Memory B cell (primary cell): ENCODE measurements at places on chromosomes 1 and 21.

DNA sequence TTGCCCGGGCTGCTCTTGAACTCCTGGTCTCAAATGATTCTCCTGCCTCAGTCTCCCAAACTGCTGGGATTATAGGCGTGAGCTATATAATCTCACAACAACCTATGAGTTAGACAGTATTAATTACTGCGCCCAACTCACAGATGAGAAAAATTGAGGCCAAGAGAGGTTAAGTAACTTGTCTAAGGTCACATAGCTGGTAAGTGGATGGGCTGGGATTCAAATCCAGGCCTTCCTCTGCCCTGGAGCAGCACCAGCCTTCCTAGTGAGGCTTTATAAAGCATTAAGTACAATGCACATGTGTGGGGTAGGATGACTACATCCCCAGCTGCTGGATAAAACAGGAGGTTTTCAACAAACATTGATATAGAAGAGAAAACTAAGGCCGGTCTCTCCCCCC is 15.1 kb downstream of the E2F2 start:
- DNase-seq: no peak

DNA sequence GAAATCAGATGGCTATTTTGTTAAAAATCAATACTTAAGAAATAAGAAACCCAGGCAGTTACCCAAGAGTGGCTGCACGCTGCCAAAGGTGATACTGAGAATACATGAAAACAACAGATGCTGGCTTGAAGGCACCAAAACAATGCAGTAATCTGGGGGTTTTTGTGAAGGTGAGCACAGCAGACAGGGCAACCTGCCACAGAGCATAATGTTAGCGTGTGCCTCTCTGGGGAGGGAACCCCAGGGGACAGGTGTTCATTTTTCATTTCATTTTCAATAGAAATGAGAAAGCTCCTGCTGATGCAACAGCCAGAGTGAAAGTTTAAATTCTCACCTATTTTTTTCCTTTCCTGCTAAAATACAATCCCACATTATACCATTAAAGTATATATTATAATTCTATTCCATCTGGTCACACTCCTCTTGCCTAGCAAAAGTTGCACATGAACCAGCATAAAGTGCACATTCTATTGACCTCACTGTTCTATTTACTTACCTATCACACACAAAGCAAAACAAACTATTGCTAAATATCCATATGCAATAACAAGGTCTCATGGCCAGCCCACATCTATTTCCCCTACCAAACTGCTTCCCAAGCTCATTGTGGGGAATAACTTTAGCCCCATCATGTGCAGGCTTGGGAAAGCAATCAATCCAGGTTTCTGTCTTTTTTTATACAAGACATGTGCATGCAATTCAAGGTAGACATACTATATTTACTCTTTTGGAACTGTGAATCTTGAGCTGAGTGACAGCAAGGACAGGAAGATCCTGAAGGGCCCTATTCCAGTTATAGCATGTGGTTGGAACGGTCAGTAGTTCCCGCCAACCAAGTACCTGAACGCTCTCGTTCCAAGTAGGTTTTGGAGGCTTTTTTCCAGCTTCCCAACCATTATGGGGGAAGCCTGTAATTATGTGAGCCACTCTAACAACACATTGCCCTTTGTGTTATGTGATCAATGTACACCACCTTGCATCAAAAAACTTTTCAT is 173.6 kb downstream of the RERE start:
- DNase-seq: peak; percentile 76

DNA sequence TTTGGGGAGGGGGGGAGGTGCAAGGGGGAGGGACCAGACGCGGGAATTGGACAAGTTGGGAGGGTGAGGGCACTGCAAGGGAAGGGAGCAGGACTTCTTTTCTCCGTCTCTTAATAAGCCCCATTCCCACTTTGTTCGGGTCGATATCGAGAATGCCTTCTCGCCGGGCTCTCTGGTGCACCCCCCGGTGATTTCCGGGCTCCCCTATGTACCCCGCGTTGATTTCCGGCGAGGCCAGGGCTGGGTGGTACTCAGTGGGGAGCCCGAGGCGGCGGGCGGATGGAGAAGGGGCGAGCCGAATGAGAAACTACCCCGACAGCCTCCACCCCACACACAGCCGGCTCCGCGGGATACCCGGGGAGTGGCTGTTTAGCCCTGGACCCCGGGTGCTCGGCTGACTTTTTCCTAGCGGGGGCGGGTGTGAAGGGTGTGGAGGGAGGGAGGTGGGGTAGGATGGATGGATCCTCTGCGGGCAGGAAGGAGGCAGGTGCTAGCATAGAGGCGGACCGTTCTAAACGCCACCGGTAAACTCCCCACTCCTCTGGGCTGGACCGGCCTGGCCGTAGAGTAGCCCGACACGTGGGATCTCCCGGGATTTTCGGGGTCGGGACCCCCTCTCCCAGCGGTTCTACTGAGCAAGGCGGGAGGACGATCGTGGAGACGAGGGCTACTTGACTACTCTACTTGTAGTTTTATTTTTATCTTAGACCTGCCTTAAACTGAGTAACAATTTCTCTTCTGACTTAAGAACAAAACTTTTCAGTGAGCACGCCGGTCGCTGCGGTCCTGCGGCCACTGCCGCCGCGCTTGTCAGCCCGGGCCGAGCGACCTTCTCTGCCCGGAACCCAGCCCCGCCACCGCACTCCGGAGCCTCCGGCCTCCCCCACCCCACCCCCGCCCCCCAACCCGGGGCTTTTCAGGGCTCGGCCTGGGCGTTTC is 1.0 kb downstream of the RNF220 start:
- DNase-seq: peak; percentile 20

GRCh38 chr1:6105218-6105679 is 59.6 kb downstream of the KCNAB2 start:
- DNase-seq: no peak

GRCh38 chr1:226519716-226520598 is 28.6 kb upstream of the STUM start:
- no peak for DNase-seq

DNA sequence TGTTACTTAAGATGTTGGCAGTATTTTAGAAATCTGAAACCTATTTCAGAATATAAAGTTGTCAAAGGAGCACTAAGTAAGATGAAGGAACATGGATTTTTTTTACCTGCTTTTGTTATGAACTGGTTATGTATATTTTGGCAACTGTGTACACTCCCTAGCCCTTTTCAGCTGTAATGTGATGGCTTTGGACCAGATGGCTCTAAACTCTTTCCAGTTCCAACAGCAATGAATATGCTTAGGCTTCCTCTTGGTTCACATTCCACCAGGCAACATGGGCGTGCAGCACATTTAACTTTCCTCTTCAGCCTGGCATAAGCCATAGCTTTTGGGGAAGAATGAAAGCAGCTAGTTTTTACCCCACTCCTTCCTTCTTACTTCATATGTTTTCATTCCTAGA is 95.6 kb upstream of the ADAMTS5 start:
- no peak for DNase-seq

DNA sequence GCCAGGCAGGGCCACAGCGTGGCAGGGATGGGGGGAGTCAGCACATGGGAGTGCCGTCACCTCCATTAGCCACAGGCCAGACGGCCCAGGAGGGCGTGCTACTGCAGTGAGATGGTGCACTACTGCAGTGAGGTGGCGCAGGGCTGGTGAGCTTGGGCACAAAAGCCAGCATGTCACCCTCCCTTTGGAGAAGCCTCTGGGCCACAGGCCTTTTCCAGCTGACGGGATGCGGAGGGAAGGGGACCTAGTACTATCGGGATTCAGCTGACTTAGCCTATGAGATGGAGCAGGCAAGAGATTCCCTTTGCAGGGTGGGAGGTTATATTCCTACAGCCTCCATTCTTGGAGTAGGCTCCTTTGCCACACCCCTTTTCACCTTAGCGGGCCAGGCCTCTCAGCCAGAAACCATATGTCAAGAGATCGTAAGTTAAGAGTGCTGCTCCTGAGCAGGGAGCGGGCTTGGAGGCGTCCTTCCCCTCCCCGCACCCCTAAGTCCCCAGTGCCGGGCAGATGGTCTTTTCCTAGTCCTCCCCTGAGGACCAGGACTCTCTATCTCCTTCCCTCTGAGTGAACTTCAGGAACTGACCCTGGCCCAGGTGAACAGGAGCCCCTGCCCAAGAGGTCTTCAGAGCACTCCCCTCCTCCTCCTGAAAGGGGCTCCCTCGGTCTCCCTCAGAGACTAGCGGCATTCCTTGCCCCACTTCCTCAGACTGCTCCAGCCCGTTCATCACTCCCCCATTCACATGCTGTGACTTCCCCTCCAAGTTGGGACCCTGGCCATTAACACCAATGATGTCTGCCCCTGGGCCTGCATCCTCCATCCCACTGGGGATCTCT is 8.2 kb downstream of the NES start:
- no peak for DNase-seq

- DNase-seq: no peak
Measured at GRCh38 chr1:1938613-1939295, 19.7 kb upstream of the TMEM52 start.

GRCh38 chr1:248858096-248858890 is 592 bp downstream of the ZNF692 start:
- DNase-seq: no peak

DNA sequence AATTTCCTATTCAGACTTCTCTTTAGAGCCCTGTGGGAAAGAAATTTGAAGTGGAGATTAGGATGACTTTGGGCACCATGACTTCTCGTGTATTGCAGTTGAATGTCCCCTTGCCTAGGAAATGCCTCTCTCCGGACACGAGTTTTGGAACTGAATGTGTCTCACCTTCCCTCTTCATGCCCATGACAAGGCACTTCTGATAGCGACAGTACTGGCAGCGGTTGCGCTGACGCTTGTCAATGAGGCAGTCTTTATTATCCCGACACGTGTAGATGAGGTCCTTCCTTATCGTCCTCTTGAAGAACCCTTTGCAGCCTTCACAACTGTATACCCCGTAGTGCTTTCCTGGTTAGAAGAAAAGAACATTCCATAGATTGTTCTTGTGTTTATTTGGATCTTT is 28.1 kb downstream of the RXRG start:
- no peak for DNase-seq

- no peak for DNase-seq
Measured at GRCh38 chr1:174976436-174977108, 23.2 kb upstream of the CACYBP start.

GRCh38 chr1:33335020-33335419 is 14.1 kb upstream of the A3GALT2 start:
- DNase-seq: no peak

DNA sequence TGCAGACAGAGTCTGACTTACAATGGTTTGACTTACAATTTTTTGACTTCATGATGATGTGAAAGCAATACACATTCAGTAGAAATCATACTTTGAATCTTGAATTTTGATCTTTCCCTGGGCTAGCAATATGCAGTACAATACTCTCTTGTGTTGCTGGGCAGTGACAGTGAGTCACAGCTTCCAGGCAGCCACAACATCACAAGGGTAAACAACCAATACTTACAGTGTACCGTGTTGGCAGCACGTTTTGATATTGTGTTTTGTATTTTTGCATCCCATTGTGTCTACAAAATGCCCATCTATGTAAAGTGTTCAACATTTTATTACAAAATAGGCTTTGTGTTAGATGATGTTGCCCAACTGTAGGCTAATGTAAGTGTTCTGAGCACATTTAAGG is 150.9 kb downstream of the NTMT2 start:
- no peak for DNase-seq

GRCh38 chr21:36976882-36977651 is 10.6 kb upstream of the HLCS start:
- DNase-seq: peak; percentile 27

DNA sequence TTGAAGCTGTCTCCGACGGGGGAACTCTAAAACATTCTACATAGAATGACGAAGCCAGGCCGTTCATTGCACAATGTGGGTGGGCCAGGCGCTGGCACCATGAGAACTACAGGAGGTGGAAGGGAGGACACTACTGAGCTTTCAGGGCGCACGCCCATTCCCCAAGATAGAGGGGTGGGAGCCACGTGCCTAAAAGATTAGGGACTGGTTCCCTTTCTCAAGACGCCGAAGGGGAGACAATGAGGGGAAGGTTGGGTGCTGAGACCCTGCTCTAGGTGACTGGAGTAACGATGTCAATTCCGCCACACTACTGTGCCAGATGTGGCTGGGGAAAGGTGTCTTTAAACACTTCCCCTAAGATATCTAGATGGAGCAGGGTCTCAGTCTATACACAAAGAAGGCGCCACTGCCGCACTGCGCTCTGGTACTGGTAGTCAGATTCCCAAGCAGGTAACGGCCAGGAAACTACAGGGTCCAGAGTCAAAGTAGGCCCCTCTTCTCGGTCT is 782 bp downstream of the CSDE1 start:
- DNase-seq: no peak

DNA sequence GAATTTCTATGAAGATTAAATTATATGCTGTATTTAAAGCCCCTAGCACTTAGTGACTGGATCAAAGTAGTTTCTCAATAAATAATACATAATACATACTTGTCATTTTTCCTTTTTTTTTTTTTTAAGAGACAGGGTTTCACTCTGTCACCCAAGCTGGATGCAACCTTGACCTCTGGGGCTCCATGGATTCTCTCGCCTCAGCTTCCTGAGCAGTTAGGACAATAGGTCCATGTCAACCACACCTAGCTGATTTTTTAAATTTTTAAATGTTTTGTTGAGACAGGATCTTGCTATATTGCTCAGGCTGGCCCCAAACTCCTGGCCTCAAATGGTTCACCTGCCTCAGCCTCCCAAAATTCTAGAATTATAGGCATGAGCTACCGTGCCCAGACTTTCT is 5.9 kb downstream of the ACADM start:
- DNase-seq: no peak

DNA sequence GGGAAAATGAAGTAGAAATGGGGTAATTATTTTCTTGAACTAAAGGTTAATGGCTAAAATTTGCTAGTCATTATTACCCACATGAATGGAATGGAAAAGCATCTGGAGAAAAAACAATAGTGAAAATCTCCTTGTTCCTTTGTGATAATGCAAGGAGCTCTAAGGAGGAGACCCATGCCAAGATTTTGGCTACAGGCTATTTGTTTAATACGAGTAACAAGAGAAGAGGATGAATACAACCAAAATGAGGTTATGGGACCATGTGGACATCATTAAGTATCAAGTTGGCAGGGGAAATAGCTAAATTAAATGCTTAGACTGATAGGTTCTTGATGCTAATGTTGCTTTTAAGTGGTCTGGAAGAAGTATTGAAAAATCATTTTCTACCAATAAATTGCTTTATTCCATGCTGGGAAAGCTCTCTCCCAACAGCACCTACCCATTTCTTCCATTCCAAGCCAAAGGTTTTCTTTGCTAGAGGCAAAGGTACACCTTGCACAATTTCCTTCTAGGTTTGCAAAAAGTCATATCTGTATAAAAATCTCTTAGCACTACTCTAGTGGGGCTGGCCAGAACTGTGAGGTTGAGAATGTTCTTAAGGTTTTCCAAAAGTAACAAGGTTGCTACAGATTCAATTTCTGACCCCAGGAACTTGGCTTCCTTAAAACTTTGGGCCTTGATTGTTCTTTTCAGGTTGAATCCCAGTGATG is 100.2 kb downstream of the SMYD2 start:
- DNase-seq: no peak

- DNase-seq: peak; percentile 79
Measured at GRCh38 chr1:30749691-30750583, 7.6 kb downstream of the LAPTM5 start.
